Right atrium auricular region (tissue), 2 donors: ENCODE measurements at places on chromosomes 6 and 20.

GRCh38 chr6:134436950-134437349, 119.0 kb upstream of the SGK1 start:
- no peak overlapping the region for H3K4me3 ChIP-seq
- no peaks in the 10 kb centered on the region for H3K27me3 ChIP-seq
- no peak overlapping the region for H3K27ac ChIP-seq
- DNase-seq: no peak

DNA sequence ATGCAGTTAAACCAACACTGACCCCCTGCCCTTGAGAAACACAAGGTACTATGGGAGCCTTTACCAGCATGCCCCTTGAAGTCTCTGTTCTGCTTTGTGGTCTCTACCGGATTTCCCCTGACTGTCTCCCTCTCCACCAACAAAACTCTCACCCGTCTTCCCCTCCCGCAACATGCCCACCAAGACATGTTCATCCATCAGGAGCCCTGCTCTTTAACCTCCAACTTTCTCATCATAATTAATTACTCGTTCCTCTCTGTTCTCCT, 1.1 kb downstream of the ZNF165 start:
- no peaks in the 10 kb centered on the region for H3K27me3 ChIP-seq
- H3K27ac ChIP-seq: peak overlapping the region; percentile 88
- peak overlapping the region; percentile 70 for H3K4me3 ChIP-seq
- H3K36me3 ChIP-seq: no peaks in the 10 kb centered on the region

GRCh38 chr6:49787176-49787575, at the start of gene PGK2:
TSS of gene PGK2 (minus strand) at chr6:49787285. CDS start at chr6:49787187, 98 bp downstream.
- no peak for DNase-seq
- H3K27ac ChIP-seq: no peak within 1 kb of the TSS
- H3K27me3 ChIP-seq: no peaks in the 10 kb centered on the region
- H3K4me3 ChIP-seq: no peak within 1 kb of the TSS
- no peaks in the 10 kb centered on the region for H3K36me3 ChIP-seq
- H3K4me1 ChIP-seq: no peaks in the 10 kb centered on the region

GRCh38 chr20:53597521-53598120, 4.0 kb upstream of the ZNF217 start:
- H3K4me3 ChIP-seq: no peak overlapping the region
- peaks cover 4% of the 10 kb centered on the region for H3K4me1 ChIP-seq

DNA sequence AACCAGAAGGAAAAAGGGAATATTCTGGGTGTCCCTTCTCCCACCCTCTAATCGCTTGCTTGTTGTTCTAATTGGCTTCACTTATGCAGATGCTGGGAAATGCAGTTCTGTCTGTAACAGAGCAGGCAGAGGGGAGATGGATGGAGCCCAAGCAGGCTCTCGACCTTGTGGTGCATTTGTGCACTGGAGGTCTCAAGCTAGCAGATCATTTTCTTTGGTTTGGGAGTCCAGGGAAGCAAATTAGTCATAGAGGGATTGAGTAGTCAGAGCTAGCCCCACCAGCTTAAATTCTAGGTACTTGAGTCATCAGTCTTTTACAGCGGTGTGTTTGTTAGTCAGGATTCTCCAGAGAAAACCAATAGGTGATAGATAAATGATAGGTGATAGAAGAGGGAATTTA, 234.7 kb upstream of the ECI2 start:
- no peaks in the 10 kb centered on the region for H3K4me1 ChIP-seq
- no peaks in the 10 kb centered on the region for H3K36me3 ChIP-seq
- peak overlapping the region; percentile 90 for H3K27ac ChIP-seq
- no peaks in the 10 kb centered on the region for H3K27me3 ChIP-seq

- H3K27ac ChIP-seq: no peak overlapping the region
- H3K36me3 ChIP-seq: no peaks in the 10 kb centered on the region
- no peak overlapping the region for H3K4me3 ChIP-seq
- H3K4me1 ChIP-seq: no peaks in the 10 kb centered on the region
Observed at GRCh38 chr6:3624250-3625136, 127.0 kb downstream of the PXDC1 start.

DNA sequence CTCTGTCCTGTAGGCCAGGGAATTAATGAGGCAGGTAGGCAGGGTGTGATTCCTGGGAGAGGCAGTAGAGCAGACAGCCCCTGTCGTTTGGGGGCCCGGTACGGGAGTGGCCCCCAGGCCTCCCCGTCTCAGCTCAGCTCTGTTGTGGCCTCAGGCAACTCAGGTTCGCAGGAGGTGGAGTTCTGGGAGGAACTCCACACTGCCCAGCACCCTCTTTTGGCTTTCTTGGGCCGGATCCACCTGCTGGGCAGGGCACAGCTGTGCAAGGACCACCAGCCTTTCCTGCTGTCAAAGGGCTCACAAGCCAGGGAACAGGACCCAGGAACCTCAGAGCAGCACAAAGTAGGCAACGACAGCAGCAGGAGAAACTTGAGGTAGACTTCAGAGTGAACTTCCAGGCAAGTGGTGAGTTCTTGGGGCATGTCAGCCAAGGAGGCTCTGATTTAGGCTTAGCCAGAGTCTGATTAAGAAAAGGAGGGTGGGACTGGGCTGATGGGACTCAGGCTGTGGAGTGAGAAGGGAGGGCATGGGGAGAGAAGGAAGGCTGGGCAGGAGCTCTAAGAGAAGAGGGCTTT, 36.9 kb downstream of the RAB44 start:
- no peak for DNase-seq
- no peaks in the 10 kb centered on the region for H3K36me3 ChIP-seq
- no peak overlapping the region for H3K4me3 ChIP-seq
- no peaks in the 10 kb centered on the region for H3K27me3 ChIP-seq
- peaks cover 21% of the 10 kb centered on the region for H3K4me1 ChIP-seq
- H3K27ac ChIP-seq: peak overlapping the region; percentile 69

DNA sequence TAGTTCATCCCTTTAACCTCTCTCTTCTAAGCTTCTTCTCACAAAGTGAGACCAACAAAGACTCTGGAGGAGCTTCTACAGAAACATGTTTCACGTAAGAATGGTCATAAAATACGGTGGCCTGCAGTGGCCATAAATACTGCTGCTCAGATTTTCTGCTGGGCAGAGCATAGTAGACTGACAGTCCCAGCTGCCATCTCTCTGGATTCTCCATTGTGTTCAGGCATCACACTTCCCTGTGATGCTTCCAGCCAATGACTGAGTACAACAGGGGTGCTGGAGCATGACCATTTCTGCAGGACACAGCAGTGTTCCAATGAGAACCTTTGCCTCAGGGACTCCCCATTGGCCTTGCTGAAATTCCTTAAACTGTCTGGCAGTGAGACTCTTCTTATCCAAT, 392.6 kb downstream of the MMUT start:
- DNase-seq: no peak
- no peaks in the 10 kb centered on the region for H3K4me1 ChIP-seq
- no peak overlapping the region for H3K27ac ChIP-seq
- no peak overlapping the region for H3K4me3 ChIP-seq

DNA sequence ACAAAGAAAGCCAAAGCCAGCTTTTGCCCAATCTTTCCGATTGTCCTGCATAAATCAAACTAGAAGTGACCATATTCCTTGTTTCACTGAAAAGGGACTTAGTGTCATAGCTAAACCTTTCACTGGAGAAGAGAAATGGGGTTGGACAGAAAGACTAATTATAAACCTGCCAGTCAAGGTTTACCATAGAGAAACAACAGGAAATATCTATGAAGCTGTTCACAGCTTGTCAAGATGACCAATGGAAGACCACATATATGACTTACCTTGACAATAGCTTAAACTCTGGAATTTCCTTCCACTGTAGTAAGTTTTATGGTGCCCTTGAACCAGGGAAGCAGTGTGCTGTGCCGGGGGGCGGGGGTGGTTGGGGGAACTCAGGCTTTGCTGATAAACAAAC, 107.7 kb upstream of the PHACTR1 start:
- no peak overlapping the region for H3K27ac ChIP-seq
- no peak for DNase-seq
- no peaks in the 10 kb centered on the region for H3K27me3 ChIP-seq

DNA sequence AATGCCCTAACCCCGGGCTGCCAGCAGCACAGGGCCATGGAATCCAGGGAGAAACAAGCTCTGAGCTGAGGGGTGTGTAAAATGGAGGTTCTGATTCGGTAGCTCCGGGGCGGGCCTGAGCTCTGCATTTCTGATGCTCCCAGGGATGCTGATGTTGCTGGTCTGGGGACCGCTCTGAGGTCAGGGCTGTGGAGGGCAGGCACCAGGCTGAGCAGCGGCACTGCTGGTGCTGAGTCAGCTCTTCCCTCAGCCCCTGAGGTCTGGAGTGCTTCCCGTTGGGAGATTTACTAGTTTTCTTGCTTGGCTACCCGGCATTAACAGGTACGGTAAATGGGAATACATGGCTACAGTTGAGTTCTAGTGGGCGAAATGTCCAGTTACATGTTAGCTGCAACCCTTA, 18.6 kb upstream of the CST3 start:
- no peaks in the 10 kb centered on the region for H3K36me3 ChIP-seq
- peak overlapping the region; percentile 72 for H3K27ac ChIP-seq
- no peaks in the 10 kb centered on the region for H3K27me3 ChIP-seq

DNA sequence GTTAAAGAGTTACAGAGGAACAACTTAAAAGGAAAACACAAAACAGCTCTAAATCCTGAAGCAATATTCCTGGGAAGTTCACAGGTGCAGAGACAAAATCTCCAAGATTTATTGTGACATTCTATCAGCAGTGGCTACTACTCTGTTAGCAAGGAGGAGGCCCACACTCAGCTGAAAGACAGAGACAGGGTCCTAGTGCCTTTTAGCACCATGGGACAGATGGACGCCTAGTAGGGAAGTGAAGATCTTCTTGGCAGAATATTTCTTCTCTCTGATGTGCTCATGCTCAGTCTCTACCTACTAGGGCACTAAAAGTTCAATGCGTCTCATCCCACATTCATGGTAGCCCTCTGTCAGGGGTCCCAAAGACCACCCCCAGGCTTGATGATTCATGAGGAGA, 133.4 kb downstream of the LAMP5 start:
- no peaks in the 10 kb centered on the region for H3K27me3 ChIP-seq
- no peak overlapping the region for H3K4me3 ChIP-seq
- no peak for DNase-seq
- H3K36me3 ChIP-seq: no peaks in the 10 kb centered on the region
- no peaks in the 10 kb centered on the region for H3K4me1 ChIP-seq
- H3K27ac ChIP-seq: no peak overlapping the region

GRCh38 chr6:6176127-6176526, 144.3 kb downstream of the F13A1 start:
- H3K4me3 ChIP-seq: no peak overlapping the region
- H3K27ac ChIP-seq: no peak overlapping the region
- no peaks in the 10 kb centered on the region for H3K27me3 ChIP-seq
- no peak for DNase-seq
- H3K4me1 ChIP-seq: no peaks in the 10 kb centered on the region

- no peak overlapping the region for H3K27ac ChIP-seq
- H3K4me1 ChIP-seq: no peaks in the 10 kb centered on the region
- H3K36me3 ChIP-seq: no peaks in the 10 kb centered on the region
- no peak for DNase-seq
- H3K27me3 ChIP-seq: no peaks in the 10 kb centered on the region
Observed at GRCh38 chr6:100435299-100435698, 29.4 kb downstream of the SIM1 start.

GRCh38 chr6:47710295-47710694, 11.9 kb downstream of the ADGRF4 start:
- no peak for DNase-seq
- H3K4me3 ChIP-seq: no peak overlapping the region
- H3K27me3 ChIP-seq: no peaks in the 10 kb centered on the region
- no peaks in the 10 kb centered on the region for H3K36me3 ChIP-seq
- H3K27ac ChIP-seq: no peak overlapping the region

GRCh38 chr6:102812242-102812641, 1418.7 kb downstream of the GRIK2 start:
- DNase-seq: no peak
- H3K36me3 ChIP-seq: no peaks in the 10 kb centered on the region
- no peak overlapping the region for H3K27ac ChIP-seq
- H3K4me3 ChIP-seq: no peak overlapping the region

- H3K27ac ChIP-seq: no peak overlapping the region
- H3K27me3 ChIP-seq: no peaks in the 10 kb centered on the region
- DNase-seq: peak; percentile 68
- no peaks in the 10 kb centered on the region for H3K4me1 ChIP-seq
- no peaks in the 10 kb centered on the region for H3K36me3 ChIP-seq
Observed at GRCh38 chr20:22805219-22805618, 220.8 kb upstream of the FOXA2 start.
